ENCODE measurements at places on chromosomes 5 and 9. TPM values are rescaled to one million over a fixed set of nuclear protein-coding genes. Genes with fewer than 3 reads are reported as not detected.

Gene NME5
- polyA plus RNA-seq = 1.2 TPM

DNA sequence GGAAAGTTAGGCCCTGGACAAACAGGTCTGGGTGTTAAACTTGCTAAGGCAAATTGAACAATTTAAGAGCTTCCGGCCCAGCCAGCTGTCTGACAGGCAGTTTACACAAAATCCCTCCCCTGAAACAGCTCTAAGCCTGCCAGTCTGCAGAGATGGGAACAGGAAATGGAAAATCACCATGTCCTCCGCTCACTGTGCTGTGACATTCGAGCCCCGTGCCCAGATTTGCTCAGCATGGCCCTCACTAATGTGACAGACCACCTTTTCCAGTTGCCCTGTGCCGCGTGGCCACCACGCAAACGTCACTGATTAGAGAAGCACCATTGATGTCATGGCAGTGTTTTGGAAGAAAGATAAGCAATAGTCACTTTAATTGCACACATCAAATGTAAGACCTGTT, 41.0 kb downstream of the CCNJL start:
- no peak for DNase-seq

- no peak for DNase-seq
These were observed 1457.2 kb upstream of the WWC1 start for GRCh38 chr5:166834246-166834645.

GRCh38 chr9:15231788-15232635, 75.0 kb downstream of the TTC39B start:
- peak; percentile 37 for DNase-seq

DNA sequence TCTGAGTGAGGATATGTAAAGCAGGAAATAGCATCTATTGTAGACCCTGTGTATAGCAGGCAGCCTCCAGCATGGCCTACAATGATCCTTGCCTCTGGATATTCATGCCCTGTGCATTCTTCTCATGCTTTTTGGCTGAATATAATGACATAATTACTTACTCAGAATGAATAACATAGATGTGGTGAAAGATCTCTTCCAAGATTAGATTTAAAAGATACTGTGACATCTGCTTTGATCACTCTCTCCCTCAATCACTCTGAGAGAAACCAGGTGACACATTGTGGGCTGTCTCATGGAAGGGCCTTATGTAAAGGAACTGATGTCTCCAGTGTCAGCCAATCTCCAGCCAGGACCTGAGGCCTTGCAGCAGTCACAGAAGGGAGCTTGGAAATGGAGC, 376.7 kb downstream of the DNAH5 start:
- no peak for DNase-seq

GRCh38 chr9:6739218-6739617, 18.6 kb upstream of the KDM4C start:
- peak; percentile 32 for DNase-seq

GRCh38 chr5:107739661-107740060, 68.9 kb upstream of the EFNA5 start:
- no peak for DNase-seq

DNA sequence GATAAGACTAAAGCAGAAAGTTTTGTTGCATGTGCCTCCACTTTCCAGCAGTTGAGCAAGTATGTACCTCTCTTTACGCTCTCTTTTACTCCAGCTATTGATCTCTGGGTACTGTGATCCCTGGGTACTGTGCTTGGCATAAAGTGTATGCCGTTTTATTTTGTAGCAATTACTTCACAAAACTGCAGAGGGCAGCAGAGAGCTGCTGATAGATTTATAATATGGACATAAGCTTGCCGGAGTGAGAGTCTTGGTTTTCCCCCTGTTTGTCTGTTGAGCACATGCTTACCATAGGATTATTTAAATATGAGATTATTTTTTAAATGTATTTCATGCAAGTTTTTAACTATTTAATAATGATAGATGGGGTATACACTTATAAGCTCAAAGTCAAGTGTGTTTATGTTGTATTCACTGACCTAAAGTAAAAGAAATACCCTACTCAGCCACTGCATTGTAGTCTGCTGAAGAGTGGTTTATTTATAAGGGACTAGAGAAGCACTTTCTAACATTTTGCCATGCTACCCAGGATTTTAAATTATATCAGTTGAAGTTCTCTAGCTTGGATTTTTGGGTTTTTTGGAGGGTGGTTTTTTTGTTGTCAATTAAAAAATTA, 13.0 kb downstream of the TTC1 start:
- peak; percentile 80 for DNase-seq

- DNase-seq = no peak
These were observed 203.0 kb downstream of the ATPSCKMT start for GRCh38 chr5:10046676-10047075.

DNA sequence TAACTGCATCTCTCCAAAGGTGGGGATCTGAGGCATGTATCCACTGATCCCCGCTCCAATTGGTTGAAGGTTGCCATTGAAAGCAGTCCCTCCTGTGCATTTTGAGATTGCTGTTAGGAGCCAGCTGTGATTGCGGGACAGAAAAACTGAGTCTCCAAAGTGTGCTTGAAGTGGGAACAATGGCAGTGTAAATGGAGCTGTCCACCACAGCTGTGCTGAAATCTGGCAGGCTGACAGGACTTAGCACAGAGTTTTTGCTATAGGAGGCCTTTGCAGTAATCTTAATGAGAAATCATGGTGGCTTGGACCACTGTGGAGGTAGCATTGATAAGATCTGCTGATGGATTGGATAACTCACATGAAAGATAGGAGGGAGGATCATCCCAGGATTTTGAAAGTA, 3.3 kb downstream of the RNF20 start:
- DNase-seq = peak; percentile 56
